Brain (organoid and tissue), 16 donors: ENCODE measurements at places on chromosomes 6 and 20. TPM values are rescaled to one million over a fixed set of nuclear protein-coding genes. Genes with fewer than 3 reads are reported as not detected.

The MAS1 gene
- polyA plus RNA-seq = 0.15 TPM

The PAX1 gene
- not detected for polyA plus RNA-seq

The PRDM13 gene
- 2.5 TPM for polyA plus RNA-seq

The MCCD1 gene
- not detected for polyA plus RNA-seq

The POPDC3 gene
- 8.0 TPM for polyA plus RNA-seq

The PAK5 gene
- polyA plus RNA-seq = 7.2 TPM

The COL12A1 gene
- 0.63 TPM for polyA plus RNA-seq

The CGAS gene
- 1.2 TPM for polyA plus RNA-seq

The PDE10A gene
- polyA plus RNA-seq = 0.64 TPM

The SLC35D3 gene
- polyA plus RNA-seq = 6.1 TPM

The SMIM26 gene
- 111 TPM for polyA plus RNA-seq

The KCNK5 gene
- polyA plus RNA-seq = 0.78 TPM

The AURKA gene
- polyA plus RNA-seq = 26.3 TPM

The CAGE1 gene
- polyA plus RNA-seq = not detected

The CRIP3 gene
- polyA plus RNA-seq = 24.0 TPM

The LPA gene
- polyA plus RNA-seq = 0.05 TPM

The ESR1 gene
- 0.20 TPM for polyA plus RNA-seq
